ENCODE measurements at places on chromosomes 13 and 19.

DNA sequence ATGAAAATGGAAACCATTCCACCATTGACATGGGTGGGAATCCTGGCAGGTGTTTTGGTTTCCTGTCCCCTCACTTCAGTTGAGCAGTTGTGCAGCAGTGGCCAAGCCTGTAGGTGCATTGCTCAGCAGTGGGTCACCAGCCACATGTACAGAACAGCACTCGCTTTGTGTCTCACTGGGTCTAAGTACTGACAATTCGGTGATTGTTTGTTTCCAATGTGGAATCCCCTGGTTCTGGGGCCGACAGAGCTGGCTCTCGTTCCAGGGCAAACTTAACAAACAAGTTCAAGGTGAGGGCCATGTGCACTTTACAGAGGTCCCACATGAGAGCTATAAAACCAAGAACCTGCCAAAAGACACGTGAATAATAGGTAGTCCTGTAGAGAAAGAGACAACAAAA is 54.1 kb upstream of the SPATA13 start:
- no peak for DNase-seq

- DNase-seq, result no peak
Observed at GRCh38 chr13:37339386-37339735, 233.9 kb upstream of the CSNK1A1L start.

DNA sequence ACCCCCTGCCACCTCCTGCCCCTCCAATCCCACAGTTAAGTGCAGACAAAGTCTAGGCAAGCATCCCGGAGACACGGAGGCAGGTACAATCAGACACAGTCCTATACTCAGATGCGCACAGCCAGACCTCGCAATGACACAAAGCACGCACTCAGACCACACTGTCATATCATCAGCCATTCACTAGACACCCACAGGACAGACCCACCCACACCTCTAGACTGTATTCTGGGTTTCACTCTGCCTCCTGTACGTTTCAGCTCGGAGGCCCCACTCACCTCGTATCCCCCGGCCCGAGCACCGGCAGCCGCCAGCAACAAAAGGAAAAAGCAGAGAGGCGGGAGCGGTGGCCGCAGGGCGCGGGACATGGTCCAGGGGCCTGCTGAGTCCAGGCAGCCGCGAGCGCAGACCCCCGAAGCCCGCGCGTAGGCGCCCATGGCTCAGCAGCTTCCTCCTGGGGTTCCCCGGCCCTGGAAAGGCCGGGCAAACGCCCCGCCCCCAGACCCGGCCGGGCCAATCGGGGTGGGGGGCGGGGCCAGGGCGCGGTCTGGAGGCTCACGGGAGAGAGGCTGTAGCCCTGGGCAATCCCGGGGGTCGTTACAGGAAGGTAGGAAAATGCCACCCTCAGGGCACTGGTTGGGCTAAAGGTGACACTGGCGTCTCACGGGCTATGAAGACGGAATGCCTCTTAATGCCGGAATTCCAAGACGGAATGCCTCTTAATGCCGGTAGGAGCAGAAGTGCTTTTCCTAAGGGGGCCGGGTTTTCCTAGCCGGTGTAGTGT is at the start of the genes MAN2B1 and WDR83:
TSS of gene MAN2B1 (minus strand) at position 478 of the 784 bp plus-strand sequence. CDS start at position 437, 41 bp downstream.
TSS of gene WDR83 (plus strand) at position 543 of the 784 bp plus-strand sequence. CDS start 2,984 bp downstream, outside the sequence.
- peak; percentile 80 for DNase-seq

- DNase-seq, result no peak
Observed at GRCh38 chr19:4278419-4279266, at the start of gene SHD. SHD (plus strand) TSS chr19:4279266; CDS start chr19:4280064, 798 bp downstream.

- DNase-seq, result no peak
Observed at GRCh38 chr13:79530270-79530669, 49.3 kb downstream of the NDFIP2 start.

DNA sequence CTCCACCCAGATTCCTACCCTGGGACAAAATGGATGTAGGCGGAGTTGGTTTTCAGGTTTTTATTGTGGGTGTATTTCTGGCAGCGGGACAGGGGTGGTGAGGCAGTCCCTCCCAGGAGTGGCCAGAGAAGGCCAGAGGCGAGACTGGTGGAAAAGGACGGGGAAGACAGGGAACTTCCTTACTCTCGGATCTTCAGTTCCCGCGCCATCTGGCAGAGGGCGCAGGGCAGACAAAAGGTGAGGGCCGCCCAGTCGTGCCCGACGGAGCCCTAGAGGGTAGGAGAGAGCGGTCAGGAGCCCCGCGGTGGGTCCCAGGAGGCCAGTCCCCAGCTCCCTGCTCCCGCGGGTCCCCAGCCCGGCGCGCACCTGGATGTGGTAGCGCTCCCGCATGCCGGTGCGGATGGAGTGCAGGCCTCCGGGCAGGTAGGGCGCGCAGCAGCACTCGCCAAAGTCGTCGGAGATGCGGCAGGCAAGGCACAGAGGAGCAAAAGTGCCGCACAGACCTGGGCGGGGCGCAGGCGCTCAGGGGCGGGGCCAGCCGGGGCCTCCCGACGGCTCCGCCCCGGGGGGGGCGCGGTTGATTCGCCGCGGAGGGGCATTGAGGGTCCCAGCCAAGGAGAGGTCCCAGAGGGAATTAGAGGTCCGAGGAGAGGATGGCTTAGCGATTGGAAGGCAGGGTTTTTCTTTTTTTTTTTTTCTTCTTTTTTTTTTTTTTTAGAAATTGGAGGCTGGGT is 3.0 kb downstream of the CNFN start:
- DNase-seq, result peak; percentile 71

DNA sequence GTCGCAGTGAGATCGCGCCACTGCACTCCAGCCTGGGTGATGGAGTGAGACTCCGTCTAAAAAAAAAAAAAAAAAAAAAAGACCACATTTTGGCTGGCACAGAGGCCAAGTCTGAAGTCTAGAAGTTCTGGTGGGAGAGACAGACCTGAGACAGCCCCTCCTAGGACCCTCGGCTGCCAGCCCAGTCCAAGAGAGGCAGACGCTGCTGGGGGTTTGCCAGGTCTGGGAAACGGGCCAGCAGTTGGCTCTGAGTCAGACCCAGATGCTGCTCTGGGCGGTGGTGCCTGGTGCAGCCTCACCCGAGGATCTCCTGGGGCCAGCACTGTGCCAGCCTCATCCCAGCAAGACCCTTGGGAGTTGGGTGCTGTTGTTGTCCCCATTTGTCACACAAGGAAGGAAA is 5.8 kb downstream of the FCHO1 start:
- no peak for DNase-seq

DNA sequence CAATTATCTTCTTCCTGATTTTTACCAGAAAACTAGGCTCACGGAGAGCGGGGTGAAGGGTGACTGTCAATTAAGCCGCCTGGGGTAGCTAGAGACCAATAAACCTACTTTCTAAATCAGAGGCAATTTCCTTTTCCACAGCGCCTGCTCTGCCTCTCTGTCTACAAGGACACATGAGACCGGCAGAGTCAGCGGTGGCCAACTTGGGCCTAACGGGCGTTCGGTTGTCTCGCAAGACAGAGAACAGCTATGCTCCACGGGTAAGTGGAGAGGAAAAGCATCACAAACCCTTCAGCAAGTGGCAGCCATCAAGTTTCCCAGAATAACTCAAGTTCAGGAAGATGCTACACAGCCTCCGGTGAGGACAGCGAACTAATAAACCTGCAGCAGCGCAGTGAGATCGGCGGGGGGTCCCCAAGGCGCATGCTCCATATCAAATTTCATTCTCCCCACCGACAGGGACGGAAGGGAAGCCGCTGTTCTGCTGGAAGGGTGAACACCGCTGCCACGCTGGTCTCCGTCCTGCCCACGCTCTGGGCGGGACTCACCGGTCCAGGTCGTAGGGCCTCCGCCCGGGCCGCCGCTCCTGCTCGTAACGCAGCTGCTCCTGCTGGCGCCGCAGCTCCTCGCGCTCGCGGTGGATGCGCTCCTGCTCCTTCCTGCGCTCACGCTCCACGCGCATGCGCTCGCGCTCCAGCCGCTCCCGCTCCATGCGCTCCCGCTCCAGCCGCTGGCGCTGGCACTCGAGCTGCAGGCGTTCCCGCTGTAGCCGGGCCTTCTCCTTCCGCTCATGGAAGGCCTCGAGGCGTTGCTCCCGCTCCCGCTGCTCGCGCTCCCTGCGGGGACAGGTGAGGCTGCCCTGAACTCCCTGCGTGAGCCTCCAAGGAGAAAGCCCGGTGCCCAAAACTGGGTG is 25.8 kb upstream of the TINCR start:
- DNase-seq, result no peak

DNA sequence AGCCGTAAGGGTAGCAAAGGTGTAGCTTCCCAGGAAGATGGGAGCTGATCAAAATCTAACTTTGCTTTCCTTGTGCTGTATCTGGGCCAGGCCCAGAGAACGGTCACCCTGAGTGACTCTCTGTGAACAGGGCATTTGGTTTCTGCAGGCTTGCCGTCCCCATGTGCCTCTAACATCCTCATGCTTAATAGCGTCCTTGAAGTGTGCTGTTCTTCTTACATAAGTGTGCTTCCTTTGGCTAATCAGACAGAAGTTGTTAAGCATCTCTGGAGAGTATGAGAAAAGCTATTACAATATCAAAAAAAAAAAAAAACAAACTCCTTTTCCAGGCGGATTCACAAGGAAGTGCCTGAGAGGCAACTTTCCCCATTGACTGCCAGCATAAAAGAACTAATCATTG is 503.7 kb downstream of the DIAPH3 start:
- no peak for DNase-seq

- no peak for DNase-seq
Observed at GRCh38 chr13:44694842-44695241, 118.7 kb upstream of the TSC22D1 start.

- DNase-seq, result no peak
Observed at GRCh38 chr13:108313382-108313781, 43.9 kb downstream of the TNFSF13B start.

DNA sequence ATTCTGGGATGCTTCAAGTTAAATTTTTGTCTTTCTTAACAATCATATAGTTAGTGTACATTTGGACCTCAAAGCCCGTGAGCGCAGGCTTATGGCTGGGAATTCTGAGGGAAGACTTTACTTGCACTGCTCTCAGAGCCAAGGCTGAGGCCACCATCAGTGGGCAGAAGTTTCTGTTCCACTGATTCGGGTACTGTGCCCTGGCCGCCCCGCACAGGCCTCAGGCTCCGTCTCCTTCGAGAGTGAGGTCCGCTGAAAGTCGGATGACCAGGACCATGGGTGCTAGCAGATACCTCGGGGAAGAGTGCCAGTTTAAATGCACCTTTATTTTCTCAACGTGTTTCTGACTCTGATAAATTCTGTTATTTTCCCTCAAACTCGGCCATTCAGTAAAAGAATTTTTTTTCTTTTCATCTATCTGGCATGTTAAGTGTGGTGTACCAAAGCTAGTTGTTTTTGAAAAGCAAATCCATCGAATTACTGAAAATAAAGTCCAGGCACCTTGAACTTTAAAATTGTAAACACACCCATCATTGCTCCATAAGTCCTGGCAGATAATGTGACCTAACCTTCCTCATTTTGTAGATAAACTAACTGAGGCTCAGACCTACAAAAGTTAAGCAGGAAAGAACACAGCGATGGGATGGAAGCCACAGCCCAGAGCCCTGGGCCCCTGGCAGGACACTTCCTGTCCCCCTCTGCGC is 126.7 kb downstream of the SOX1 start:
- no peak for DNase-seq

- no peak for DNase-seq
Observed at GRCh38 chr13:33727297-33728083, 90.5 kb upstream of the RFC3 start.

DNA sequence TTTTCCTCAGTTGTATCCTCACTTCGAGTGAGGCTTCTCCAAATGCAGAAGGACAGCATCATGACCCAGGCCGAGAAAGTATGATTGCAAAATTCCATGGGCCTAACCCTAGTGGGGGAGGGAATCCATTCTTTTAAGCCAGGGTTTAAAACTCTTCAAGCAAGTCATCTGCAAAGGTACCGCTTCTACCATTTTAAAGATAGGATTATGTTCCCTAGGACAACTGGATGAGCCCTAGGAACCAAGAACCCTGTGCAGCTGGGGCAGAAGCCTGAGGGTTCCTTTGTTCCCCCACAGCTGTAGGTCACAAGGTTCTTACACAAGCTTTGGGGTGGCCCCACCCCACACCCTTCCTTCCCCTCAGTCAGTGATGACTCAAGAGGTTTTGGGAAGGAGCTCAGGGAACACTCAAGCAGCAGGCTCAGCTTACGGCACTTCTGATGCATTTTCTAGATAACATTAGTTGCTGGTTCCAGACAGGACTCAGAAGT is 13.5 kb downstream of the ARL11 start:
- no peak for DNase-seq

GRCh38 chr19:10339380-10339960 is at the start of gene ICAM3:
ICAM3 (minus strand) TSS chr19:10339624; CDS start chr19:10339614, 10 bp downstream.
- no peak for DNase-seq

DNA sequence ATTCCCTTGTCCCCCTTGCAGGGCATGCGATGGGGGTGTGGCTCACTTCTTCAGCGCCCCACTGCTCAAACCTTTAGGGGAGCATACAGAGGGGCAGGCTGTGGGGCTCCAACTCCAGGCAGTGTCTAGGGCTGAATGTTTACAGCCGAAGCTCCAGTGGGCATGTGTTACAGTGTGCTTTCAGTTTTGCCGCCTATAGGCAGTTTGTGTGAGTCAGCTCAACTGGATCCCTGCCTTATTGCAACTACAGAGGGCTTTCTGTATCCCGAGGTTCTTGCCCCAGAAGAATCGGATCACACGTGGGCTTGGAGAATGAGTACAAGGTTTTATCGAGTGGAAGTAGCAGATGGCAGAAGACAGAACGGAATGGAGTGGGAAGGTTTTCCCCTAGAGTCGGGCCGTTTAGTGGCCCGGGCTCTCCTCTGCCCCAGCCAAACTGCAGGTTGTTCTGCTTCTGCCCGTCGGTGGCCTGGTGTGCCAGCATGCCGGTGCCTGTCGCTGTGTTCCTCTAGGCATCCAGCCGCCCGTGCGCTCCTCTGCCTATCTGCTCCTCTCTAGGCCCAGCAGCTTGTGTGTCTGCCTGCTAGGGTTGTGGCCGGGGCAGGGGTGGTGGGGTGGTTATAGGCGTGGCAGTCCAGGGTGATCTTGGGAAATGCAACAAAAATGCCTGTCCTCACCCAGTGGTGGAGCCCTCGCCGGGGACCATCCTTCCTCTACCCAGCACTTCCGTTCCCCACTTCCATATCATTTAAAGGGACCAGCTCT is 435.9 kb upstream of the SGCG start:
- DNase-seq, result no peak

- DNase-seq, result no peak
Observed at GRCh38 chr13:74203576-74203975, 69.4 kb upstream of the KLF12 start.

DNA sequence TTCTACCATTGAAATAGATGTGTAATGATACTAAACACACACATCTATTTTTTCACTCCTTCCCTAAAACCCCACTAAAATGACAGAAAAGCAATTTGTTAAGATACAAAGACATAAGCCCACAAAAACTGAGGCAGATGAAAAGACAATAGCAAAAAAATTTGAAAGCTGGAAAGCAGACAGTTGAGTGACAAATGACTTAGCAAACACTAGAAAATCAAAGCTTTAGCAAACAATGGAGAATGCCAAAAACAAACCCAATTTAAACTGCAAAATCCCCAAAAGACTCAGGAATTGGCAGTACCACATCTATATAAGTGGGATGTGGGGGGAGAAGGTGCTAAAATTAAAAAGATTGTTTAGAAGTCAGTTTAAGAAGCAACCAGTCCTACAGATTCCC is 9.5 kb downstream of the TSC22D1 start:
- no peak for DNase-seq

GRCh38 chr13:80224468-80224867 is 116.5 kb downstream of the SPRY2 start:
- DNase-seq, result no peak
